ENCODE measurements at places on chromosomes 16 and 17.

DNA sequence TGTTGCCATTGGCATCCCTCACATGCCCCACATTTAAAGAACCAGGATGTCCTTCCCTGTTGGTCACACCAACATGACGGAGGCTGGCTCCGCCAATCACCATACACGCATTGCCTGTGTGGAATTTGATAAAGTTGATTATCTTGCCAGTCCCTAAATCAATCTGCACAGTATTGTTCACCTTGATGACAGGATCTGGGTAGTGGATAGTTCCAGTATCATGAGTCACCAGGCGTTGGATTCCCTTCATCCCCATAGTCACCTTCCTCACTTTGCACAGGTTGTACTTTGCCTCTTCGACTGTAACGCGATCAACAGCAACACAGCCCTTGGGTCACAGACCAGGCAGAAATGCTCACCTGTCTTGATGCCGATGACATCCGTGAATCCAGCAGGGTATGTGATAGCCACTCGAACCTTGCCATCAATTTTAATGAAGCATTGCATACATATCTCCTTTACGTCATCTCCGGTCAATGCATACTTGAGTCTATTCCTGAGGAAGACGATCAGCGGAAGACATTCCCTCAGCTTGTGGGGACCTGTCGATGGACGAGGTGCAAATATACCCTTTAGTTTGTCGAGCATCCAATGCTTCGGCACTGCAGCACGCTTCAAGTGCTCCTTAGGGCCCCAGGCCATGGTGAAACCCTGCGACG, 14.2 kb downstream of the CTRB2 start:
- no peak for DNase-seq

DNA sequence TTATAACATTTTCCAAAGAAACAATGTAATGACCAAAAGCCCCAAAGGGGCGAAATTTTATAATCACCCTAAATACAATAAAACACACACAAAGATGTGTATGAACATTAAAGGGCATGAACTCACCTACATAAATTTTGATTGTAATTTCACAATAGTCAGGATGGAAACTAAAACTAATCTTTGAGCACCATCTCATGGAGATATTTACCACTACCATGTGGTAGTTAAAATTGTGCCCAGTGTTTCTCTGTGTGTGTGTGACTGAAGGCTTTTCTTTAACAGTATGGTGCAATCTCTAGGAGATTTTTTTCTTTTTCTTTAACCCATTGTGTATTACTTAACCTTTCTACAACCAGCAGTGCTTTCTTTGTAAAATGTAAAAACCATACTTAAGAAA, 19.7 kb upstream of the MEIOC start:
- peak; percentile 44 for DNase-seq

DNA sequence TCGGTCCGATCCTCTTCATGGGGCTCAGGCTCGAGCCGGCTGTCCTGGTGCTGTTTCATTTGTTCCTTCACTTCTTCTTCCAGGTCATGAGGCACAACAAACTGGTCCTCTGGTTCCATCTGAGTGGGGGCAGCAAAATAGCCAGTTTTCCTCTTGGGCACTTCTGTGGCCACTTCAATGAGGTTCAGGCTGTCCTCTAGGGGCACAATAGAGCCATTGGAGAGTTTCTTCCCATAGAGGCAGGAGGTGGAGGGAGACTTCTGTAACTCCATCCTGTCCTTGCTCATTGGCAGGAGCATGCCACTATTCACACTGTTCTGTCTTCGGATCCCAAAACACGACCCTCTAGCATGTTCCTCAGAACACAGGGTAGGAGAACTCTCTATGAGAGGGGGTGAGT, 22.9 kb downstream of the MARVELD3 start:
- DNase-seq = no peak

DNA sequence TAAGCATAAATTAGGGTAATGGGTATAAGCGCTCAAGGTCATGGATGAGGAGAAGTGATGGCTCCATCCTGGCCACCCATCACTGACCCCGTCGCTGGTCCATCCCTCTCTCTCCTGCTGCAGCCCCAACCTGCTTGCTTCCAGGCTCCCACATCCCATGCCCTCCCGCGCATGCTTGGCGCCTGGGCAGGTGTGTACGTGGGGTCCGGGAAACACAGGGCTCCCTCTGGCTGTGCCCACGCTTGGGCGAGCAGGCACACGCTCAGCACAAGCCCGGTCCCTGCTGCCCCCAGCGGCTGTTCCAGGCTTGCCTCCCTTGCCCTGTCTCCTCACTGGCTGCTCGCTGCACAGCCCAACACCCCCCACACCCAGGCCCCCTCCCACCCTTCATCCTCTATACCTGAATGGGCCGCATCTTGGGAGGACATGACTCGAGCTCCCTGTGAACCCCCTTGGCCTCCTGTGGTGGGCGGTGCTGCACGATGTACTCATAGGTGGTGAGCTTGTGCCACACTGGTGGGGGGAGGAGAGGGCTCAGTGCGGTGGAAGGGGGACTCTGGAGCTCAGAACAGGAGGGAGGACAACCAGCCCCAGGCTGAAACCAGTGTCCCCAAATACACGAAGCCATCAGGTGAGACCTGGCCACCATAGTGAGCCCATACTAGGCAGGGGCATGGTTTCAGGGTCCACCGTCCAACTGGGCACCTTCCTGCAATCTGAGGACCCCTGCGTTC, 4.7 kb upstream of the TPPP3 start:
- DNase-seq = no peak

DNA sequence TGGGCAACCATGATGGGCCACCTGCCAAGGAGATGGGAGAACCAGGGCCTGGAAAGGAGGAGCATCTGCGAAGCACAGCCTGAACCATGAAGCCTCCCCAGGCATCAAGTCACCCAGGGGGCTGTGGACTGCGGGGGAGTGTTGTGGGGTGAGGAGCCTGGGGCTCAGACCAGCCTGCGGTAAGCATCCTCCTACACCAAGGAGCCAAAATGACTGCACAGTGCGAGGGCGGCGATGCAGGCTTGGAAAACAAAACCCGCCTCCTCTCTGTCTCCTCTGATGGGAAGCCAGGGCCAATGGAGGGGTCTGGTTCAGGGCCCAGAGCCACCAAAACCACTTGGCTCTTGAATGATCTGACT, 18.1 kb upstream of the MAF start:
- DNase-seq = no peak

GRCh38 chr16:61929776-61930175, 106.5 kb downstream of the CDH8 start:
- no peak for DNase-seq

- DNase-seq = no peak
Observed at GRCh38 chr17:3505008-3505407, 29.2 kb downstream of the ASPA start.

DNA sequence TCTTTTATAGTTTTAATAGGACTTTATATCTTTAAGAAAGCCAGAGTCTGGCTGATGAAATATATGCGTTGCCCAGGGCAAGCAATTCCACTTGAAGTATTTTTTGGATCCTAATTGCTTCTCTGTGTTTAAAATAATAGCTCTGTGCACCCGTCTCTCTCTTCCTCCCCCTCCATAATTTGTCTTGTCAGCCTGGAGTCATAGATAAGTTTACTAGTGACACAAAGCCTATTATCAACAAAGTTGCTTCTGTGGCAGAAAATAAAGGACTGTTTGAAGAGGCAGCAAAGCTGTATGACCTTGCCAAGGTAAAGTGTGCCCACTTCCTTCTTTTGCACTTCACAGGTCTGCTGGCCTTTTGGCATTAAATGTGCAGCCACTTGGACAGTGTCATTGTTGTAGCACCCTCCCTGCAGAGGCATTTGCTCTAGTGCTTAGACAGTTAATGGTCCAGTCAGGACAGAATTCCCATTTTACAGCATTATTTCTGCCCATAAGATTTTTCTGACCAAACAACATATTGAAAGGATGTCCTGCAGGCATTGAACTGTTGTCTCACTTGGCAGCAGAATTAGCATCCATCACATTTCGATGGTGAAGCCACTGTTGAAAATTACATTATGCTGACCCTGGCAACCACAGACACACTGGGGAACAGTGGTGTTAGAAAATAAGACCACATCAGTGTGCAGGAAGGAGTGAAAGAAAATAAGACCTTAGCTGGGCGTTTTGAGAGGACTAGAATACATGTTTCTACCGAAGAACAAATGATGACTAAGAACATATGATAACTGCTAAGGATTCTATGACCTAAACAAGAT, 28.4 kb upstream of the SLC12A3 start:
- peak; percentile 28 for DNase-seq

- DNase-seq = no peak
Observed at GRCh38 chr16:15916323-15916722, 27.9 kb upstream of the CEP20 start.

DNA sequence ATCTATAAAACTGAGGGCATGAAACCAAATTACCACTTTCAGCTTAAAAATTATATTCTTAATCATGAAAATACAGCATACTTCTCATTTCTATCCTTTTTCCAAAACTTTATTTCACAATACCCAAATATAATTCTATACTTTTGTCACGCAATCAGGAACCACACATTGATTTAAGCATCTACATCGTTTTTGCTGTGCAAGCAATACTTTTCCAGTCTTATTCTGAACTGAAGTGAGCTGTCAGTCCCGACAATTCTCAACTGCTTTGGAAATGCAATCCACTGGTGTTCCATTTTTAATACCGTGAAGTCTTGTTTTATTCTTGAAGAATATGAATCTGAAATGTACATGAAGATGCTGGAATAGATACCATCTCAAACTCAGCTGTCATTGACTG, 60.1 kb upstream of the NOL11 start:
- no peak for DNase-seq

- DNase-seq = no peak
Observed at GRCh38 chr16:58418026-58418425, 25.8 kb downstream of the GINS3 start.

GRCh38 chr16:31441956-31442355, 633 bp downstream of the ZNF843 start:
- no peak for DNase-seq

Measured in NCI-H2227 treated with DMSO at 0.1 percent for 48 hours (cell line).